SW 1271 (cell line): ENCODE measurements at places on chromosomes 7 and 10.

DNA sequence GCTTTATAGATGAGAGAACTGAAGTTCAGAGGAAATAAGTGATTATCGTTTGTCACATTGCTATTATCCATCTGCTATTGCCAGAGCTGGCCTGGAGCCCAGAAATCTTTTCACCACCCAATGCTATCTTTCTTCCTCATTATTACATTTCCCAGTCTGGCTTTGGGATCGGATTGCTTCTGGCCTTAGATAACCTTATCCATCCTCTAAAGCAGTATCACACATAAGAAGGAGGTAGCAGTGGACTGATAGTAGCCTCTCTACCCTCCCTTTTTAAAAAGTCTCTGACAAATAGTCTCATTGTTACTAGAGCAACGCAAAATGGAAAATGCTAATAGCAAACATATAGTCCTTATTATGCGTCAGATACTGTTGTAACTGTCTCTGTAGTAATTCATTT lies 1.3 kb upstream of the CLDN12 start:
- no peak for DNase-seq

DNA sequence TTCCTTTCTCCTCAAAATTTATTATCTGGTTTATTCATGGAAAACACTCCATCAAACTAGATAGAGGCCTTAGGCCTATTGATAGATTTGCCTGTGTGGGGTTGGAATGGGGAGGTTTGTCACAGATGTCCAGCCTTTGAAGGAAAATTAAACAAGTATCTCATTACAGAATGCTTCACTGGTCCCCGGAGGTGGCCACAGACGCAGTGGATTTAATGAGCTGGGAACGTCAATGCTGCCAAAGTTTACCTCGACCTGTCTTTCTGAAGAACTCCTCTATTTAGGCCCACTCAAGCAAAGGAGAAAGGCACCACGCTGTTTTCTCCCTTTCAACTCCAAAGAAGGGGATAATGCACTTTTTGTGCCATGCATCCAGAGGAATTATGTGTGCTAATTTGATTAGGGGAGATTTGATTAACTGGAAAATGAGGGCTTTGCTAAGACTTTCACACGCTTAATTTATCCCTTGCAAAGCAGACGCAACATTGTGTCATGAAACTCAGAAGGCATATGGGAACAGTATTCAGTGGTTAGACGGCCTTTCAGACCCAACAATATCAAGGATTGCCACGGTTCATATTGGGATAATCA lies 558.8 kb upstream of the GALNT17 start:
- DNase-seq: no peak

GRCh38 chr7:96346293-96346953 lies 24.5 kb upstream of the SLC25A13 start:
- DNase-seq: no peak

DNA sequence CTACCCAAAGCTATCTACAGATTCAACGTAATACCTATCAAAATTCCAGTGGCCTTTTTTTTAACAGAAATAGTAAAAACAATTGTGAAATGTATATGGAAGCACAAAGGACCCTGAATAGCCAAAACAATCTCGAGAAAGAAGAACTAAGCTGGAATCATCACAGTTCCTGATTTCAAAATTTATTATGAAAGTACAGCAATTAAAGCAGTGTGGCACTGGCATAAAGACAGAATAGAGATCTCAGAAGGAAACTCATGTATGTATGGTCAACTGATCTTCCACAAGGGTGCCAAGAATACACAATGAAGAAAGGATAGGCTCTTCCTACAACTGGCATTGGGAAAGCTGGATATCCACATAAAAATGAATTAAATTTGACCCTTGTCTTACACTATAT lies 23.2 kb downstream of the PNLIPRP3 start:
- no peak for DNase-seq

- no peak for DNase-seq
Observed at GRCh38 chr7:123746931-123747488, 1.8 kb downstream of the WASL start.

GRCh38 chr7:136116186-136116585 lies 139.0 kb upstream of the MTPN start:
- no peak for DNase-seq

DNA sequence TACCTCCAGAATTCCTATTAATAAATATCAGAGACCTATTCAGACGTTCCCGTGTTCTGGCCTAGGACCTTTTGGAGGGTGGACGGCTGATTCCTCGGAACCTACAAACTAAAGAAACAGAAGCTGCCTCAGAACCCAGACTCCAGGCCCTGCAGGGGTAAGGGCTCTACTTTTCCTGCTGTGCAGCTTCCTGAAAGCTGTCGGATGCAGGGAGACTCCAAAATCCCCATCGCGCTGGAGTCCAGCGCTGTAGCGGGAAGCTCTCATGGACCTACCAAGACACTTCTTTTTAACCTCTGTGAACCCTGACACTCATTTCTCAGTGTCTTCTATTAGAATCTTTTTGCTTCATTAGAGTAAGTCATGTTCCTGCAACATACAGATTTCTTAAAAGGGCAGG lies 244.5 kb upstream of the PITRM1 start:
- DNase-seq: no peak

DNA sequence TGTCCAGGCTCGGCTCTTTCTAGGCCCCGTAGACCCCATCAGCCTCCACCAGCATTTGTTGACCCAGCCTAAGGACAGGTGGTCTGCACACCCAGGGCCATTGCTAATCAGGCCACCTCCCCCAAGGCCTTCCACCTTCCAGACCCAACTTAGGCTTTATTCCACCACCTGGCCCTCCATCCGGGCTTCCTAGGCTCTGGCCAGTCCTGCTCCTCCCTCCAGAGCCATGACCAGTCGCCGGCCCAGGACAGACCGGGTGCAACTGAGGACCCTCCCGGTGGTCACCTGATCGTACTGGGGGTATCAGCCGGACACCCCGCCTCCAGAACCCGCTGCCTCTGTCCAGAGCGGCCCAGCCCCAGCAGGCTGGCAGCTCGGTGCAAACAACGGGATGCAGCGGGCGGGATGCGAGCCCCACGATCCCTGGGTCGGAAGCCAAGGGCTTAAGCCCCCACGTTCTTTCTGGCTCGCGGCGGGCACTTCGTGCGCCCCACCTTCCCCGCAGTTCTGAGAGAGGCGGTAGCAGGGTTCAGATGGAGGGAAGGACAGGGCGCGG lies 545 bp downstream of the NACAD start:
- no peak for DNase-seq

DNA sequence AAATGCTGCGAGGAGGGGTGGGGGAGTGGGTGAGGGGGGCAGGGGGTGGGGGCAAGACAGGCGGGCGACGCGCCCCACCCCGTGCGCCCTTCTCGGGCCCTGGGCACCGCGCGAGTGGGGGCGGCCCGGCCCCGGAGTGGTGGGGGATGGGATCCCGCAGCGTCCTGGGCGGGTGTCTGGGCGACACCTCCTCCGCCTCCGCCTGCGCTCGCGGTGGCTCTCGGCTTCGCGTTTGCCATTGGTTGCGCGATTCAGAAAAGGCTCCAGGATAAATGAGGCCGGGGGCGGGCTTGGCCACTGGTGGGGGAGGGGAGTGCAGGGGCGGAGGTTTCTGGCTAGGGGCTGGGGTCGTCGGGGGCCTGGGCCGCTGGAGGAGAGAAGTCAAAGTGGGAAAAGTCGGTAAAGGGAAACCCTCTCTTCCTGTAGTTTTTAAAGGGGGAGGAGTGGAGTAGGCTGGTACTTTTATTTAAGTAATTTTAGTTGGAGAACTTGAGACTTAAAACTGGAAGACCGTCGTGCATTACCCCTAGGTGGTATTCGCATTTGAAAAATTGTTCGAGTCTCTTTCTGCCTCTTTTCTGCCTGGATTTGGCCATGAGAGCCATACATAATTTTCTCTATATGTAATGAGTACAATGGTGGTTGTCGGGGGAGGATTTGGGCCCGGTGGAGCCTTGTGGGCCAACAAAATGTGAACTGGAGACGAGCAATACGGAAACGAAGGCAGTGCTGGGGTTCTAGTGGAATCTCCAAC lies 992 bp upstream of the IGF2BP3 start:
- peak; percentile 93 for DNase-seq

GRCh38 chr10:86646532-86646931 lies 7.8 kb upstream of the OPN4 start:
- no peak for DNase-seq

DNA sequence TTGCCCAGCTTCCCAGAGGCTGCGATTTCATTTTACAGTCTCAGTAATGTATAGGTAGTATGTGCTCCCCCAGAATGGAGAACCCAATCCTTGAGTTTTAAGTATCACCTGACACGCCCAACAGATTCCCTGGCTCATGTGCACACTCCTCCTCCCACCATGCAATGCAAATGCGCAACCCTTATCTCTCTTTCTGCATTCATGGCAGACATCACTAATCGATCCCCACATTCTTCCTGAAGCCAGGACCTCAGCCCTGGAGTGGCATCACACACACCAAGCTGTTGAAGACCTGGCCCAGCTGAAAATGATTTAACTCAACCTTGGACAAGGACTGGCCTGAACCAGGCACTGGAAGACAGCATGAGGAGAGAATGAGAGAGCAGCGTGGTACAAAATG lies 68.4 kb downstream of the ZRANB1 start:
- DNase-seq: no peak
